ENCODE measurements at places on chromosomes 12 and 14.

DNA sequence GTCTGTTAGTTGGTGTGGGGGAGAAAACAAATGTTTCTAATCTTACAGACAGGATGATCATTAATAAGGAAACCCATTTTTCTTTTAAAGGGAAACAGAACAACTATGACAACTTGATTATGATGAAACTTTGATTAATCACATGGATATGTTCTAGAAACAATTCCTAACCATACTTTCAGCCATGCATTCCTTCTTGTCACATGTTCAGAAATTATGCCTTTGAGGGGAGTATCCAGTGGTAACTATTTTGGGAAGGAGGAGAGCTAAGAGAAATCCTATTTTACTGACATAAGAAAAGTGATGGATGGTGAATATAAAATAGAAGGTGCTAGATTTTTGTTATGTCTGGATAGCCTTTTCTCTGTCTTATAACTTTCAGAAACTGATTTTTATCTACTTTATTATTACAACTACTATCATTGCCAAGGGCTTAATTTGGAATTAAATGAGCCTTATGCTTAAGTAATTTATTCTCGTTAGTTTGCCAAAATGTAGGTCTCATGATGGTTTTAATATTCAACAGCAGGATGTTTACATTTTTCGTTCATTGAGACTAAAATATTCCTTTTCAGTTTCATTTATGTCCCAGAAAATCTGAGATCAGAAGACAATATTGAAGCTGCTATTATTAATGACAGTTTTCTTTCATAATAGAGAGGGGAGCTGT lies 200.1 kb downstream of the TMTC2 start:
- no peak for DNase-seq

- peak; percentile 25 for DNase-seq
Measured at GRCh38 chr12:42372154-42372791, 46.3 kb downstream of the PPHLN1 start.

GRCh38 chr14:42424501-42424900 lies 817.8 kb downstream of the LRFN5 start:
- DNase-seq, result no peak

- DNase-seq, result no peak
Measured at GRCh38 chr14:70052990-70053389, 135.8 kb downstream of the SLC8A3 start.

Measured in activated CD4-positive, alpha-beta T cell treated with anti-CD3 and anti-CD28 coated beads, Interleukin-2, amount 50 U/mL, for 24 hours (primary cell).